NCI-H1930 (cell line): ENCODE measurements at places on chromosomes 12 and 14.

DNA sequence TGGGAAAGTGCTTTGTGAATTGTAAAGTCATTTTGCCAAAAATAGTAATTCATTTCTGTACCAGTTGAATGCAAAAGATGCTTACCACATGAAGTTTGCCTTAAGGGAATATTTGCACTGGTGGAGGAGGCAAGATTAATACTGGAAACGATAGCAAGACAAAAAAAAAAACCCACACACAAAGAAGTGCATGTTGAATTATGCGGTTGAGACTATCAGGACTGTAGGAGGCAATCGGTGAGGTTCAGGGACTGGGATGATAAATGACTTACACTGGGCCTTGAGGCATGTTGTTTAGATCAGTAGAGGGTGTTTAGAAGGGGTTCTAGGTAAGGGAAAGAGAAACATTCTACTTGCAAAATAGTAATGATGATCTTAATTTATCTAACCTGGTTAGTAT, 142.2 kb upstream of the HMGA2 start:
- DNase-seq = no peak

- DNase-seq = no peak
These were observed 39.8 kb downstream of the TRPV4 start for GRCh38 chr12:109793411-109793810.

DNA sequence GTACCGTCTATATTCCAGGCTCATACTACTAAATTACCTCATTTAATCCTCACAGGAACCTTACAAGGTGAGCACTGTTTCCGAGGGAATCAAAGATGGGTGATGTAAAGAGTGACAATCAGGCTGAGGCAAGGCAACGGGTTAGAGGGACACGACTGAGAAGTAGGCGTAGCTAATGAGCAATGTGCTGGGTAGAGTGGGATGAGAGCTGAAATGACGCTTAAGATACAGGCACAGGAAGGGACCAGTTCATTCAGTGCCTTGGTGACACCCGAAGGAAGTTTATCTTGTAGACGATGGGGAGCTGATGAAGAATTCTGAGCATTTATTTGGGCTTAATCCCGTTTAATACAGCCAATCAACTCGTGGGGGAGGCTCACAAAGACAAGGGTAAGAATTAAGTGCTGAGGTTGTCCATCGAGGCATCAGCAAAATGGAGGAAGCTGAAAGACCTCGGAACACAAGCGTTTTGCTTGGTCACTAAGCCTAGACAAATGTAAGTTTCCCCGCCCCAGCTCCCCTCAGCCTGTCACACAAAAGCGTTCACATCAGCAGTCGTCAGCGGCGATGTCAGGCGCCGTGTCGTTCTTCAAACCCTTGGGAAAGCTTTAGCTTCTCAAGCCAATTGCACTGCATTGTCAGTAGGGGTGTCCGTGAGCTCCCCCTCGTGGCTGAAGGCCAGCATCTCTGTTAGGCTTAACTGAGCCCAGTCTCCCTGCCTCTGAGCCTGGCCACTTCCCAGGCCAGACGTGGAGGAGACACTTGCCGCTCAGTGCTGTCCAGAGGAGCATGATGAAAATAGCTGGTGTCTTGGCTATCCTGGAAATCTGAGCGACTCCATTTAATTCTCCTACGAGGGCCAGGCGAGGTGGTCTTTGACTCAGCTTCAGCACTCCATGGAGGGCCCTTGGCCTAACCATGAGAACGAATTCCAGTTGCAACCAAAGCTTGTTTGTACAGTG, 288.5 kb upstream of the G2E3 start:
- DNase-seq = peak; percentile 33

- no peak for DNase-seq
These were observed 122.7 kb upstream of the SLCO1C1 start for GRCh38 chr12:20572451-20572850.

DNA sequence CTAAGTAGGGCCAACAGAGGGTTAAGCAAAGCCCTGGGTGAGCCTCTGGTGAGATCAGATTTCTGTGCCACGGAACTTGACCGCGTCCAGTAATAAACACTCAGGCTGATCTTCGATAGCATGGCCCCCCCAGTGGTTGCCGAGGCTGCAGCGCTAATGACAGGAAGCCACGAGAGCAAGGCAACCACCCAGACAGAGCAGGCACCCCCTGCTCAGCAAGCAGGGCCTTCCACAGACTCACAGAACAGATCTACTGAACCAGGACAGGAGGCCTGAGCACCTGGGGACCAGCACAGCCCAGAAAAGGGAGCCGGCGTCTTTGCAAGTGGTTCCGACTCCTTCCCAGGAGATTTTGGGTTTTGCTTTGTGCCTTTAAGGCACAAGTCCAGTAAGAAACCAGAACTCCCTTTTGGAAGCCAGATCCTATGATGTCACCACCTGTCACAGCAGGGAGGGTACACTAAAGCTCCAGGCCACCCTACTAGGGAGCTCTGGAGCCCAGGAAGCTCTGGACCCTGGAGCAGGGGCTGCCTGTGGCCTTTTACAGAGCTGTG, 42.3 kb downstream of the BCL11B start:
- no peak for DNase-seq

- DNase-seq = no peak
These were observed 6.9 kb downstream of the TNFRSF1A start for GRCh38 chr12:6334940-6335450.

- DNase-seq = no peak
These were observed 89.9 kb upstream of the HSPB8 start for GRCh38 chr12:119088685-119089379.

DNA sequence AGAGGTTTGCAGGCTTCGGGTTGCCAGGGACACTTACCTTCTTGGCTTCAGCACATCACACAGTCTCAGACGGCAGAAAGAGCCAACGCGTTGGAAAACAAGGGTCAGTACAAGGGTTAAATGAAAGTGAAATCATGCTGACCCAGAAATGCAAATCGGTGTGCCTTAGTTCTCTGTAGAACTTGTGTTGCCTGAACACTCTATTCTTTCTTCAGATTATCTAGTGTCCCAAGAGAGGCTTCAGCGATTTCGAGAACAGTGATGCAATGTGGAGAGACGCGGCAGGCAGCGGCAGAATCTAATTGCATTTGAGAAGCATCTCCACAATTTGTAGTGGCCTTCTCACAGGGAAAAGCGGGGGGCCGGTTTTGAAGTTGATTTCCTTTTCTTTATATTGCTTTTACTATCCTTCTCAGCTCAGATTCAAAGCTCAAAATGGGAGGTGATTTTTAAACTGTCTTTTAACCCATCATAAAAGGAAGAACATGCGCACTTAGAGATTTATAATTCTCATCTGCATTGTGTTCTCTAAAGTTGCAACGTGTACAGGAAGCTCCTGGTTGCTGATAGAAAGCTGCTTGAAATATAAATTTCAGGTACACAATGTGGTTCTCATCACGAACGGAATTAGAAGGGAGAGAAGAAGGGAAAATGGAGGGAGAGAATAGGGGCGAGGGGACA, 67.8 kb upstream of the EGLN3 start:
- DNase-seq = no peak

GRCh38 chr12:61009192-61009591, 1251.0 kb upstream of the USP15 start:
- no peak for DNase-seq

DNA sequence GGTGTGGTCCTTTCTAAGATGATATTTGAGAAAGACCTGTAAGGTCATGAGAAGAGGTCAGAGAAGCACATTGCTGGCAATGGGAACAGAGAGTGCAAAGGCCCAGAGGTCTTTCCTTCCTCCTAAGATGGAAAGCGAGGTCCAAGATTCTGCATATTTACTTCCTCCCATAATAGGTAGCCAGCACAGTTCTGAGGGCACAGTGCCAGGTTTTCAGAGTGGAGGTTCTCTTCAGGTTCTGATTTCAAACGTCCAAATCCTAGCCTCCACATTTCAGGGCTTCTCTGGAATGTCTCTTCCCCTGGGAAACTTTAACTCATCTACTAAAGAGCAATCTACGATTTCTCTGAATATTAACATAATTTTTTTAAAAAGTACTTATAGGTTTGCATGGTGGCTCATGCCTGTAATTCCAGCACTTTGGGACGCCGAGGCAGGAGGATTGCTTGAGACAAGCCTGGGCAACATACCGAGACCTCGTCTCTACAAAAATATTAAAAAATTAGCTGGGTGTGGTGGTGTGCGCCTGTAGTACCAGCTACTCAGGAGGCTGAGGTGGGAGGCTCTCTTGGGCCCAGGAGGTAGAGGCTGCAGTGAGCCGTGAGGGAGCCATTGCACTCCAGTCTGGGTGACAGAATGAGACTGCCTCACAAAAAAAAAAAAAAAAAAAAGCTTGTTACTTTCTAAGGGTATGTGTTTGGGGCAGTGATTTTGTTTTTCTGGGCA, 526 bp upstream of the MRPL42 start:
- no peak for DNase-seq

DNA sequence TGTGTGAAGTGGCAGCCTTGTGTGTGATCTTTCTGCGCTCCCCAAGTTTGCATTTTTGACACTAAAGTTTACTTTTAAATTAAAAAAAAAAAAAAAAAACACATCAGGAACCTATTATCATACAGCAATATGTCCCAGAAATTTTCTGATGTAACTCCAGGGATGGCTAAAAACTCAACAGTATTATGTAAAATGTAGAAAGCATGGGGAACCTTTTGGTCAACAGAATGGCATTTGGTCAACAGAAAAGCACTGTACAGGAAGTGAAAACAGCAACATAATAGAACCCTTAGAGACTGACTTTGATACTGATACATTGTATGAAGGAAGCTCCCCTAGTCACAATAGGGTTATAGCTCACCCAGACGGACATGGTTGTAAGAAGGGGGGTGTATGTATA, 224.3 kb downstream of the ITPR2 start:
- DNase-seq = no peak

GRCh38 chr14:72186523-72186922, 254.3 kb downstream of the RGS6 start:
- no peak for DNase-seq

GRCh38 chr14:42222924-42223471, 616.3 kb downstream of the LRFN5 start:
- no peak for DNase-seq

GRCh38 chr14:60346706-60347105, 97.7 kb downstream of the PPM1A start:
- DNase-seq = no peak

DNA sequence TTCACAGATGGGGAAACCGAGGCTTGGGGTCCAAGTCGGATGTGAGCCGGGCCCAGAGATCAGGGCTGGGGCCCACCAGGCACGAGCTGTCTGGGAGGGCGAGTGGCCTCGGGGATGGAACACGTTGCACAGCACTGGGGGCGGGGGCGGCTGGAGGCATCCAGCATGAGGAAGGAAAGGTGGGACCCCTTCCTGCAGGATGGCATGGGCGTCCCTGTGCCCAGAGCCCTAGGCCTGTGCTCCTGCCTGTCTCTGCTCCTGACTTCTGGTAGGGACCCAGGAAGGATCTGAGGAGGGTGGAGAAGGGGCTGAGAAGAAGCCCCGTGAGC, 183.4 kb downstream of the KIF26A start:
- DNase-seq = no peak

- no peak for DNase-seq
These were observed 1321.5 kb upstream of the FLRT2 start for GRCh38 chr14:84208451-84208850.

GRCh38 chr14:90475298-90475697, 78.5 kb downstream of the CALM1 start:
- DNase-seq = no peak

- no peak for DNase-seq
These were observed 1.4 kb upstream of the ACSM4 start for GRCh38 chr12:7302266-7302986.

DNA sequence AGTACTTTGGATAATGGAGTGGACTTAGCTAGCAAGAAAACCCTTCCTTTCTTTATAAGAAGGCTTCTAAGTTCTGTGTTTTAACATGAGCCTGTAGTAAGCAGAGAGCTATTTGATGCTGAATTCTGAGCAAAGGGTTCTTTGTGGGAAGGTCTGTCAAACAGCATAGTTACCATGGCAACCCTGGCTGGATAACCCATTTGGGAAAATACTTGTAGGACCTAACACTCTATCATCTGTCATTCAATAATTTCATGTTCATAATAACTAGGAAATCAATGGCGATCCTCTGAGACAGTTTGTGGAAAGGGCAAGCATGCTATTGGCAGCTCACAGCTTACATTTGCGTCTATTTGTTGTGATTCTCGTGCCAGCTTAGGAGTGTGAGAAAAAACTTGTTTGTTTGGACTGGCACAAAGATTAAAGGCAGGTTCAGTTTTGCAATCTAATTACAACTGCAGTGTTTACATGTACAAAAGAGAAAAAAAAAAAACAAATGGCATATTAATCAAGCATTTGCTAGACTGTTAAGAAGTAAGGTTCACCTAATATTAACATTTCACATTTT, 219.2 kb downstream of the PDZRN4 start:
- DNase-seq = no peak

- no peak for DNase-seq
These were observed 2.4 kb upstream of the HEBP1 start for GRCh38 chr12:13002301-13003097.

DNA sequence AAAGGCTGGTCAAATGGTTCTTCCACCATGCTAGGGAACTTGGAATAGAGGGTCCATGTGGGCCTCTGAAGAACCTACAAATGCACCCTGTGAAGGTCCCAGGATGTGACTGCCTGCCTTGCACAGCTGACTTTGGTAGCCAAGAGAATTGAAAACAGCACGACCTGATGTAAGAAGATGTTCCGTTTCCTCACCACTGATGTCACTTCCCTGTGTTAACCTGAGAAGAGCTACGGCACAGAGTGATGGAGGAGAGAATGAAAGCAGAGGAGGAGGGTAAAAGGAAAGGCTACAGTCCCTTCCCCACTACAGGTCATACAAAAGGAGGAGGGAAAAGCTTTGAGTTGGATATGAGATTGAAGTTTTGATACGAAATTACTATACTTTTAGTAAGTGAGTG, 328.8 kb downstream of the RGS6 start:
- DNase-seq = no peak
